H9 (cell line): ENCODE measurements at places on chromosomes 2 and 18.

DNA sequence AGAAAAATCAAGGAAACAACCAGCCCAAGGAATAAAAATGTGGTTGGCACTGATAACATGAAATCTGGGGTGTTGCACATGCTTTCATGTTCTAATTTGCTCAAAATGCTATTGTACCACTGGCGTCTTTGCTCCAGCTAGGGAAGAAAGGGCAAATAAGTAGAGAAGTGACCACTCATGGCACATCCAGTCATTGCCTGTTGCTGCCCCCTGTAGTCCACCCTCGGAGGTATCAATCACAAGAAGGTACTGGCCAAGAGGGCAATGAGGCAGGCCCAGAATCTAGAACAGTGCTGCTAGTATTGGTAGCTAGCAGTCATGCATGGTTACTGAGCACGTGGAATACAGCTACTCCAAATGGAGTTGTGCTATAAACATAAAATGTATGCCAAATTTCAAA, 213.4 kb downstream of the CDCA7 start:
- peak; percentile 69 for DNase-seq

DNA sequence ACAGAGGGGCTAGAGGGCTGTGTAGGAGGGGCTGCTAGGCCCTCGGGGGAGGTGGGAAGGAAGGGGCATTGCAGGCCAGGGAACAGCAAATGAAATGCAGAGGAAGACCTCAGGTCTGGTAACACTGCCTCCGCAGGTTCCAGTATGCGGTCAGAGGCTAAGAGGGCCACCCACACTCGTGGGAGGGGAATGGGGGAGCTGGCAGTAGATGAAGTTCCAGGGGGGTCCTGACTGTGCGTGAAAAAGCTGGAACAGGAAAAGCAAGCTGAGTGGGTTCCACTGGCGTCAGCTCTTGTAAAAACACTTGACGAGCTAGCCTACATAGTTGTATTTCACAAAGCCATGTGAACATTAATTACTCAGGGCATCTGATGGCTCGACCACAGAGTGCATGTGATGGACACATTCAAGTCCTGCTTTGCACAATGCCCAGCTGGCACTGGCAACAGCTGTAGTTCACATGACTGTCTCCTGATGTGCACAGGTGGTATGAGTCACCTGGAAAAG, 29.0 kb upstream of the PTPN4 start:
- DNase-seq, result peak; percentile 28

DNA sequence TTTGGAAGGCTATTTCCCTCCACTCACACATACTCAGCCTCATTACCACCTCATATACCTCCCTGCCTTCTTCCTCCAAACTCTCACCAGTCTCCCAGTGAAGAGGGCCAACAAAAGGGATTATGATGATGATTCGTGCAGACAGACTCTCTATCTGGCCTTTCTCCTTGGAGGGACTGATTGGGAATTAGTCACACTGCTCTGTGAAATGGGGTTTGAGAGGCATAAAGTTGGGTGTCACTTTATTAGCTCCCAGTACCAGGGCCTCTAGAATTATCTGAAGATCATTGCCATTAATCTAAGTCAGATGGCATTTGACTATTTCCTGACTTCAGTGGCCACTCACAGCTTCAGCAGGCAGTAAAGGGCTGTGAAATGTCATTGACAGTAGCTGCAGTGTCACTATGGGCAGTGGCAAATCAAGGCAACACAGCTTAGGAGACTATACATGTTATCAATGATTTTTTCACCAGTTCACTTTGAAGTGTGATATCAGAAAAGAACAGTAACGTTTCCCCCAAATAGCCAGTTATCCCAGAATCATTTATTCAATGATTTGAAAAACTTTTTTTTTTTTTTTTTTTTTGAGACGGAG, 17.4 kb downstream of the CNRIP1 start:
- DNase-seq, result no peak

GRCh38 chr2:15845737-15846405, 94.5 kb upstream of the MYCN start:
- no peak for DNase-seq
